ENCODE measurements at places on chromosomes 12 and 14.
A peak's percentile ranks its signal among the peaks of the same experiment; 100 is the strongest.

DNA sequence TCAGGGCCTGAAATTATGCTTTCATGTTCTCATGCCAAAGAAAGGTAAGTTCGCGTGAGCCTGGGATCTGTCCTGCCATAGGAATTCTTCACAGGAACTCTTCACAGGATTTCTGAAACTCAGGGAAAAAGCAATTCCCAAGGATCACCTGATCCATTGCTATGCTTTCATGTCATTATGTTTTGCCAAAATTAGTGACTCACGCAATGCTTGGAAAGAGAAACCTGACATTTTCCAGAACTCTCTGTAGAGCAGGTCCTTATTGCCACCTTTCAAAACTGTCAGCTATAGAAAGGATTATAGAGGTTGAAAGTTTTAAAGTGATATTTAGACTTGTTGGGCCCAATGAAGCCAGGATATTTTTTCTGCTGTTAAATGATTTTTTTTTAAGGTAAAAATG, 6.3 kb upstream of the KCNJ8 start:
- no peak for DNase-seq

DNA sequence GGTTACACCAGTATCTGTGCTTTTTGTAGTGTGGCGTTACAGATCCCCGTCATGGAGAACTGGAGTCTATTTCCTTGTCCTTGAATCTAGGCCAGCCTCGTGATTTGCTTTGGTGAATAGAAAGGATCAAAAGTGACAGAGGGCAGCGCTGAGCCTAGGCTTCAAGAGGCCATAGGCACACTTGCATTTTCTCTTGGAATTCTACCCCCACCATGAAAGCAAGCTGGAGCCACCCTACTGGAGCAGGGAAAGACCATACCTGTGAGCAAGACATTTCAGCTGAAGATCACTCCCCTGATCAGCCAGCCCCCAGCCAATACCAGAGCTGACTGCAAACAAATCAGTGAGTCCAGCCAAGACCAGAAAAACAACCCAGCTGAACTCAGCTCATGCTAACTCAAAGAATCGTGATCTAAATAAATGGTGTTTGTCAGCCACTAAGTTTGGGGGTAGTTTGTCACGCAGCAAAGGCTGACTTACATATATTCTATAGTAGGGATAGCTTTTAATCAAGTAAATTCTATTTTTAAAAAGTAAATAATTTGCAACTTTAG, 521.9 kb upstream of the TBX3 start:
- no peak for DNase-seq

DNA sequence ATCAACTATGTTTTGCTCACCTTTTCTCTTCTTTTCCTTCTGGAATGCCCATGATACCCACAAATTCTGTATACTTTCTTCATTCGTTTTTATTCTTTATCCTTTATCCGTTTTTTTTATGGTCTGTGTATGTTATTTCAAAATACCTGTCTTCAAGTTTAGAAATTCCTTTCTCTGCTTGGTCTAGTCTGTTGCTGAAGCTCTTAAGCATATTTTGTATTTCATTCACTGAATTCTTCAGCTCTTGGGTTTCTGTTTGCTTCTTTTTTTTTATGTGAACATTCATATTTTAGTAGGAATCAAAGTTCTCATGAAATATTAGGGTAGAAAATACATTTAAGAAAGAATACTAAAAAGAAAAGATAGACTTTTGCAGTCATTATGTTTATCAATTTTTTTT, 22.7 kb upstream of the GTF2A1 start:
- no peak for DNase-seq

DNA sequence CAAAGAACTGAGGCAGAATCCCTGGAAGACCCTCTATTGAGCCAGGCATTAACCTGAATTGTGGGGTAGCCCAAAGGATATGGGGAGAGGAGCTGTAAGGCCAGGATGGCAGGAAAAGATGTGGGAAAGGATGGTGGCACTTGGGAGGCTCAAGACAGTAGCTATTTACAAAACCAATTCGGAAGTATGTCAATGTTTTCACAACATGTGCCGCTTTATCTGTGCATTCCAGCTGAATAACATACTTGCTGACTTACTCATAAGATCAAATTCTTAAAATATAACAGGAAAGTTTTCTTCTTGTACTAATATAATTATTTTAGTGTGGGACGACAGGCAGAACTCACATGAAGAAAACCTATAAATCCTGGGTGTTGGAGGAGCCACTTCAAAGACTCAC, 10.6 kb downstream of the BBS10 start:
- DNase-seq = peak; percentile 55

DNA sequence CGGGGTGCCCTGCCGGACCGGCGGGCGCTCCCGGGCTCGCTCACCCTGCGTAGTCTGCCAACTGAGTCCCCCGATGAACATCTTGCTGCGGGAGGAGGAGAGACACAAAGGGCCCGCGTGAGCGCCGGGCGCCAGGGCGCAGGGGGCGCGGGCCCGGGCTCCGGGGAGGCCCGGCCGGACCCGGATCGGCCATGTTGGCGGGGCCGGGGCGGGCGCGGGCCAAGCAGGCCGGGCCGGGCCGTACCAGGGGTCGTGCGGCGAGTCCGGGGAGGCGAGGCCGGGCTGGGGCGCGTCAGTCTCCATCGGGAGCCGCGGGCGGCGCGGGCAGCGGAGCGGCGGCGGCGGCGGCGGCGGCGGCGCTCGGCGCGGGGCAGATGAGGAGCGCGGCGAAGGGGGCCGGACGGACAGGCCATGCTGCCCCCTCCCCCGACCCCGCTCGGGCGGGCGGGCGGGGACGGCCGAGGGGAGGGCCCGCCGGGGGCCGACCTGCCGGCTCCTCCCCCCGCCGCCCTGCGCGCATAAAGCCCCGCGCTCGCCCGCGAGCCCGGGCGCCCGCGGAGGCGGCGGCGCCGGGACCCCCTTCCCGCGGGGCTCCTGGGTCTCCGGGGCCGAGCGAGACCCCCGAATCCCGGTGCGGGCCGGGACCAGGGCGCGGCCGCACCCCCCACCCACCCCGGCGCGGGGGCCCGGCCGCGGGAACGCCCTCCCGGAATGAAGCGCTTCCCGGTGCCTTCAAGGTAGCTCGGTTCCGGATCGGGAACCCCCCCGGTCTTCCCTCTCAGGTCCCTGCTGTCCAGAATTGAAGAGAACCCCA, at the start of gene MSI1:
Gene MSI1 (minus strand): TSS at position 376 of the 814 bp plus-strand sequence. CDS start 73 bp downstream, at position 303.
- peak; percentile 56 for DNase-seq

- no peak for DNase-seq
Measured at GRCh38 chr12:57247041-57247440, 3.9 kb downstream of the STAC3 start.

DNA sequence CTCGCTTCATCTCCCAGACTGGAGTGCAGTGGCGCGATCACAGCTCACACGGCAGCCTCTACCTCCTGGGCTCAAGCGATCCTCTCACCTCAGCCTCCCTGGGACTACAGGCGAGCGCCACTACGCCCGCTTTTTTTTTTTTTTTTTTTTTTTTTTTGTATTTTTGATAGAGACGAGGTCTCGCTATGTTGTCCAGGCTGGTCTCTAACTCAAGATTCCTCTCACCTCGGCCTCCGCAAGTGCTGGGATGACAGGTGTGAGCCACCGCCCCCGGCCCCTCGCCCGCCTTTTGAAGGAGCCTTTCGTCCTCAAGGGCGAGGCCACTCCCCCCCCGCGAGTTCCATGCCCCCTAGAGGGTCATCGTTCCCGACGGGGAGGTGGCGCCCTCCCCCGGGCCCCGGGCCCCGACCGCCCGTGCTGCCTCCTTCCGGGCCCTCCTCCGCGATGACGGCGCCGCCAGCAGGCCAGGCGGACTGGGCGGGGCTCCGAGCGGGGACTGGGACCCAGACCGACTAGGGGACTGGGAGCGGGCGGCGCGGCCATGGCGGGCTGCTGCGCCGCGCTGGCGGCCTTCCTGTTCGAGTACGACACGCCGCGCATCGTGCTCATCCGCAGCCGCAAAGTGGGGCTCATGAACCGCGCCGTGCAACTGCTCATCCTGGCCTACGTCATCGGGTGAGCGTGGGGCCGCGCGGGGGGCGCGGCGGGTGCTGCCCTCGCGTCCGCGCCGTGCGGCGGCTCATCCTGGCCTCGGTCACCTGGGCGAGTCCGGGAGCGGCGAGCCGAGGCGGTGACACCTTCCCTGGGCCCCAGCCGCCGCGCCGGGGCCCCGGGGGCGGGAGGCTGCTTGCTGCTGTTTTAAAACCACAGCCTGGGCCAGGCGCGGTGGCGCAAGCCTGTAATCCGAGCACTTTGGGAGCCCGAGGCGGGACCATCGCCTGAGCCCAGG, at the start of gene P2RX4:
Gene P2RX4 (plus strand): TSS at position 506 of the 949 bp plus-strand sequence. CDS start 36 bp downstream, at position 542.
- DNase-seq = peak; percentile 84

- DNase-seq = no peak
Measured at GRCh38 chr12:3458041-3458440, 33.0 kb upstream of the PRMT8 start.

- DNase-seq = no peak
Measured at GRCh38 chr12:25558586-25558985, 5.5 kb upstream of the LMNTD1 start.

- no peak for DNase-seq
Measured at GRCh38 chr12:100170313-100170858, 27.7 kb upstream of the BLTP3B start.

GRCh38 chr14:50774542-50775267, 56.3 kb downstream of the NIN start:
- DNase-seq = no peak

DNA sequence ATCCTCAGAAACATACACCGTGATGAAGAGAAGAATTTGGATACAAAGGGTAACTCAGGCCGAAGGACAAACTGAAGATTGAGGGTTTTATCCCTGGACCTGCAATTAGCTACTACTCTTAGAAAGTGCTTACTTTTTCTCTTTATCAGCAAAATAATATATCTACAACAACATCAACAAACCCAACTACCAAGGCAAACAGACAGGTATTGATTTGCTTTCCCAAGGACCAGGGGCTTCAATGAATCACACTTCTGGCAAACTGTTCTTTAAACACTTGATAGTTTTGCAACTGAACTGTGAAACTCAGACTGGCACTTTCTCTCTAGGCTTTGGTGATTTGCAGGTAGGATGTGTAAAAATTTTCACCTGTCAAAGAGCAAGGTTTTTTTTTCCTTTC, 247.5 kb downstream of the SEC23A start:
- no peak for DNase-seq

DNA sequence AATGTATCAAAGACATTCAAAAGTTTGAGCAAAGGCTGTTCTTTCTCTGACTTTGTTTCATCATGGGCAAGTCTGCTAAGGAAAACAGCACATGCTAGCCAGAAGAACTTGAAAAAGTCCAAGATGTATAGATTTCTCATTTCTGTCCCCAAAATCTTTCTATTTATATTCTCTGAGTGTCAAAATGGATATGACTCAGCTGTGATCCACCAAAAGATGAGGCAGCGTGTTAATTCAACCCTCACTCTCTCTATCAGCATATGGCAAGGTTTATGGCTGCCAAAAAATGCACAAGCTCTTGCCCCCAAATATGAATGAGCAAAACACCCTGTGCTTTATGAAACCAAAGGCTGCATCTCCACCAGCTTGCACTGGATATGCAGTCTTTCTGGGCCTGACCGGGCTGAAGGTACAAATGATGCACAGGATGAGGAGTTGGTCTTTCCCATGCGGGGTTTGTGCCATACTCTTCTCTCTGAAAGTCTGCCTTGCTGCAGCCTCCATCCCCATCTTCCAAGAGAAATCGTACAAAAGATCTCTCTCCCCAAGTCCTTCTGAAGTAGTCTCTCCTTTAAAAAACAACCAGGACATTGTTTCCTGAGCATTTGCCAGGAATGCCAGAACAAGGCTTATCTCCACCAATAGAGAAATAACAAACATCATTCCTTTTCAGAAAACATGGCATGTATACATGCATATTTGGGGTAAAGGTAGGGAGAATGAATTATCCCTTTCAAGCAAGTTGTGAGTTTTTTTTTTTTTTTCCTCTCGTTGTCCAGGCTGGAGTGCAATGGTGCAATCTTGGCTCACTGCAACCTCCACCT, 203.4 kb downstream of the TMX1 start:
- DNase-seq = no peak

DNA sequence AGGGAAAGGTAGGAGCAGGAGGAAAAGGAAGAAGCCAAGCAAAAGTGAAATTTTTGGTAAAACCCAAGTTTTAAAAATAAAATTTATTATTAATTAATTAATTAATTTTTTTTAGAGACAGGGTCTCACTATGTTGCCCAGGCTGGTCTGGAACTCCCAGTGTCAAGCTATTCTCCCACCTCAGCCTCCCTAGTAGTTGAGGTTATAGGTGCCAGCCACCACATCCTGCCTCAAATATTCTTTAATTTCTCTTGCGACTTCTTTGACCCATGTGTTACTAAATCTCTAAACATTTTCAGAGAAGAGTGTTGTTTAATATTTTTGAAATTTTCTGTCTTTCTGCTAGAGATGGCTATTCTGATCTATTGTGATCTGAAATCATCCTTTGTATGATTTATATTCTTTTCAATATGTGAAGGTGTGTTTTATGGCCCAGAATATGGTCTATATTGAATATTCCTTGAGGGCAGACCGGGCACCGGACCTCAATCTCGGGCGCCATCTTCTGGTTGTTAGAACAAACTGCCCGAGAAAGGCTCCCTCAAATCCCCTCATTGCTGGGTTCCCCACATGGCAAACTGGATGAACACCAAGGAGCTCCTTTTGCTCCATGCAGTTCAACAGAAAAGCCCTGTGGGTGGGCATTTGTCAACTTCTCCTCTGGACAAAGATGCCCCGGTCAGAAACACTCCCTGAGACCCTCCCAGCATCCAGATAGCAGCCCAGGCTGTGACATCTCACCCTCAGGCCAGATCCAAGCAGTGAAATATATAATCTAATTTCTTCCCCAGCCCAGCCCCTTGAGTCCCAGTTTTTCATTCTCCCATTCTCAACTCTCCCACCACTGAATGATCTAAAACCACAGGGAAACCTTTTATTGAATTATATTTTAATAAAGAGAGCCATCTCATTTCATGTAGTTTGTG, 110.5 kb downstream of the ASCL4 start:
- peak; percentile 78 for DNase-seq

GRCh38 chr12:120865098-120865497, 39.1 kb downstream of the SPPL3 start:
- DNase-seq = no peak

- no peak for DNase-seq
Measured at GRCh38 chr12:12668005-12668404, 28.0 kb downstream of the GPR19 start.

DNA sequence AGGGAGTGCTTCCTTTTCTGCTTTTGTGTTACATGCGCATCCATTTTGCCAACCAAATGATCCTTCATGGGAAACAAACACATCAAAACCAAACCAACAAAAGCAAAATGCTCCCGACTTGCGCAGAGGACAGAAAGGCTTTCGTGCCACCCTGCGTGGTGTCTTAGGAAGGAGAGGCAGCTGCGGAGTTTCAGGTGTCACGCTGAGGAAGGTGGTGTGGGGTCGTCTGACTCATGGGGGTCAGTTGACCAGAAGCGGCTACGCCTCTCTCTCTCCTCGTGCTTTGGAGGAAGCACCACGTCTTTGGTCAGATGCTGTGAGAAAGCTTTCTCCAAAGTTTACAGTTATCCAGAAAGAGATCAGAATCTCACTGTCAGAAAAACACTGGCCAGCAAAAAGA, 7.9 kb downstream of the EMP1 start:
- DNase-seq = no peak

- no peak for DNase-seq
Measured at GRCh38 chr12:5588176-5588575, 156.3 kb downstream of the NTF3 start.
